HT1080 (cell line): ENCODE measurements at places on chromosomes 5 and 9. TPM values are rescaled to one million over a fixed set of nuclear protein-coding genes. Genes with fewer than 3 reads are reported as not detected.

Gene COL5A1
- 5.4 and 6.5 TPM in 2 replicates for total RNA-seq

Gene MEIKIN
- not detected in 2 replicates for total RNA-seq

Gene WNT8A
- not detected in 2 replicates for total RNA-seq

Gene LRRTM2
- 3.7 and 4.0 TPM in 2 replicates for total RNA-seq

Gene HTR4
- not detected in 2 replicates for total RNA-seq

Gene TGFBI
- total RNA-seq, result 34.9 and 56.4 TPM in 2 replicates

Gene COL23A1
- total RNA-seq, result not detected in 2 replicates

Gene LCN2
- not detected in 2 replicates for total RNA-seq

Gene REEP5
- 34.9 and 70.2 TPM in 2 replicates for total RNA-seq

Gene MAML1
- 10.4 and 13.5 TPM in 2 replicates for total RNA-seq

Gene PDLIM7
- 262 and 269 TPM in 2 replicates for total RNA-seq

Gene OCLN
- total RNA-seq, result 3.9 and 4.0 TPM in 2 replicates
